ENCODE measurements at places on chromosomes 12 and 14. TPM values are rescaled to one million over a fixed set of nuclear protein-coding genes. Genes with fewer than 3 reads are reported as not detected.

The CDH24 gene
- total RNA-seq = 4.9 TPM

The CLEC4C gene
- not detected for total RNA-seq

The CD163 gene
- not detected for total RNA-seq

GRCh38 chr14:32013083-32013482 is 64.0 kb upstream of the ARHGAP5 start:
- H3K36me3 ChIP-seq = no peaks in the 10 kb centered on the region
- H3K27me3 ChIP-seq = no peaks in the 10 kb centered on the region
- peaks cover 28% of the 10 kb centered on the region for H3K4me1 ChIP-seq
- H3K4me3 ChIP-seq = no peak overlapping the region

GRCh38 chr12:102029141-102029540 is 32.6 kb downstream of the WASHC3 start:
- H3K4me3 ChIP-seq = no peak overlapping the region
- peaks cover 6% of the 10 kb centered on the region for H3K36me3 ChIP-seq
- H3K27me3 ChIP-seq = no peaks in the 10 kb centered on the region
- no peak for DNase-seq
- H3K27ac ChIP-seq = no peak overlapping the region

DNA sequence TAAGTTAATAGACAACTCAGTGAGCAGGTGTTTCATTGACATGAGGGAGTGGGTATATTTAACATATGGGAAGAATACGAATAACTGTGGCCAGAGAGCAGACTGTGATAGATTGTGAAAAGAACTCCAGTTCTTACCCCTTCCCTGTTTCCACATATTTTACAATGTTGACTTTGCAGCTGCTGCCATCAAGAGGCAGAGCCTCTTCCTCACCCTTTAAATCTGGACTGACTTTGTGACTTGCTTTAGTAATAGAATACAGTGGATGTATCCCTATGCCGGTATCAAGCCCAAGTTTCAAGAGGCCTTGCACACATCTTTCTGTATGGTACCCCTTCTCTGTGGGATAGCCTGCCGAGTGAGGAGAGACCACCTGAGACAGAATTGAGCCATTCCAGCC is 356.7 kb downstream of the ETNK1 start:
- no peak overlapping the region for H3K27ac ChIP-seq
- H3K36me3 ChIP-seq = no peaks in the 10 kb centered on the region
- DNase-seq = peak; percentile 40

- peak overlapping the region; percentile 78 for H3K4me3 ChIP-seq
- peak; percentile 41 for DNase-seq
- H3K27ac ChIP-seq = no peak overlapping the region
- peaks cover 18% of the 10 kb centered on the region for H3K36me3 ChIP-seq
- no peaks in the 10 kb centered on the region for H3K27me3 ChIP-seq
These were observed 1.0 kb upstream of the CAMKK2 start for GRCh38 chr12:121297435-121297991.

The OR4E2 gene
- not detected for total RNA-seq

GRCh38 chr14:49363821-49364751 is 222.1 kb downstream of the RPS29 start:
- DNase-seq = no peak
- no peak overlapping the region for H3K27ac ChIP-seq
- H3K4me1 ChIP-seq = no peaks in the 10 kb centered on the region
- no peak overlapping the region for H3K4me3 ChIP-seq

GRCh38 chr12:47980779-47981495 is 17.5 kb downstream of the TMEM106C start:
- no peaks in the 10 kb centered on the region for H3K36me3 ChIP-seq
- no peak overlapping the region for H3K27ac ChIP-seq
- DNase-seq = no peak
- H3K4me1 ChIP-seq = peaks cover 7% of the 10 kb centered on the region
- no peak overlapping the region for H3K4me3 ChIP-seq

The CPNE6 gene
- not detected for total RNA-seq

- no peak overlapping the region for H3K4me3 ChIP-seq
- H3K27ac ChIP-seq = no peak overlapping the region
- no peaks in the 10 kb centered on the region for H3K4me1 ChIP-seq
- H3K36me3 ChIP-seq = peaks cover 85% of the 10 kb centered on the region
These were observed 35.5 kb downstream of the HECTD1 start for GRCh38 chr14:31172084-31172483.

- no peaks in the 10 kb centered on the region for H3K4me1 ChIP-seq
- no peak overlapping the region for H3K27ac ChIP-seq
- DNase-seq = no peak
- H3K36me3 ChIP-seq = no peaks in the 10 kb centered on the region
- no peak overlapping the region for H3K4me3 ChIP-seq
These were observed 229.2 kb downstream of the SLC15A4 start for GRCh38 chr12:128594521-128594920.

The KLRC4 gene
- total RNA-seq = 0.84 TPM

- no peak for DNase-seq
- no peaks in the 10 kb centered on the region for H3K36me3 ChIP-seq
- H3K27ac ChIP-seq = no peak overlapping the region
- no peaks in the 10 kb centered on the region for H3K4me1 ChIP-seq
These were observed 108.5 kb upstream of the ESRRB start for GRCh38 chr14:76267322-76268046.

DNA sequence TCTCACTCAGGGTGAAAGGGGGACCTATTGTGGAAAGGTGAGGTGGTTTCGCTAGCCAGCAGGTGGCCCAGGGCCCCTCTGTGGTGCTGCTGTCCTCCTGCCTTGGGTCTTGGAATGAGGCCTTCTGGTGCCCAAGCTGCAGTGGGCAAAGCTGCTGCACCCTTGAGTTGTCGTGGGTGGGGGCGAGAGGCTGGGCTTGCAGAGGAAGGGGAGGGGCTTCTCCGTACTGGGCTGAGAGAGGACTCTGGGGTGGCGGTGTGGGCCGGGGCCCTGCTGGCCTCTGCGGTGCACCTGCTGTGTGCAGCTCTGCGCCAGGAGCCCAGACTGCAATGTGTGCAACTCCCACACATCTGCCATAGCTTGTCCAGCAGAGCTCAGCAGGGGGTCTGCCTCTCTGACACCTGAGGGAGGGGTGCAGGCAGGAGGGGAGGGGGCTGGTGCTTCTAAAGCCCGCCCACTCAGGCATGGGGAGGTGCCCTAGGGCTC is 145.8 kb downstream of the KIF26A start:
- no peak for DNase-seq
- H3K27ac ChIP-seq = no peak overlapping the region
- H3K4me1 ChIP-seq = no peaks in the 10 kb centered on the region
- H3K27me3 ChIP-seq = peaks cover 27% of the 10 kb centered on the region
- H3K36me3 ChIP-seq = no peaks in the 10 kb centered on the region

DNA sequence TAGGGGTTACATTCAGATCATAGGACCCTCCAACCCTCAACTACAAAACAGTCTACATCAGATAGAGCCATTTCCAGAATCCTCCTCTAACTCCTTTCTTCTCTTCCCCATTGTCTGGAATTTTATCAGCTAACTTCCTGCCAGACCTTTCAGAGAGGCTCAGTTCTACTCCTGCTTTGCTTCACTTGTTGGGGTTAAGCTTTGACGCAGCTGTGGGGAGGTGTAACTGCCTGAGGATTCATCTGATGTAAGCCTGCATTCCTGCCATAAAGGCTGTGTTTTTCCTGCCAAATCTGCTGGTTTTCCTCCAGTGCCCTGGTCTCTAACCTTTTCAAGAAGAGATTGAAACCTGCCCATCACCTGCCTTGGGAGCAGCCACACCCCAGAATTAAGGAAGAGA is 16.9 kb downstream of the DHRS2 start:
- H3K27me3 ChIP-seq = peaks cover 13% of the 10 kb centered on the region
- H3K36me3 ChIP-seq = no peaks in the 10 kb centered on the region
- no peak for DNase-seq
- no peak overlapping the region for H3K27ac ChIP-seq

The SAMD4A gene
- 60.6 TPM for total RNA-seq

- H3K27me3 ChIP-seq = no peaks in the 10 kb centered on the region
- H3K4me3 ChIP-seq = no peak overlapping the region
- H3K4me1 ChIP-seq = peaks cover 14% of the 10 kb centered on the region
- DNase-seq = peak; percentile 48
- no peaks in the 10 kb centered on the region for H3K36me3 ChIP-seq
- H3K27ac ChIP-seq = no peak overlapping the region
These were observed 164.9 kb downstream of the ANO4 start for GRCh38 chr12:100959481-100959880.

DNA sequence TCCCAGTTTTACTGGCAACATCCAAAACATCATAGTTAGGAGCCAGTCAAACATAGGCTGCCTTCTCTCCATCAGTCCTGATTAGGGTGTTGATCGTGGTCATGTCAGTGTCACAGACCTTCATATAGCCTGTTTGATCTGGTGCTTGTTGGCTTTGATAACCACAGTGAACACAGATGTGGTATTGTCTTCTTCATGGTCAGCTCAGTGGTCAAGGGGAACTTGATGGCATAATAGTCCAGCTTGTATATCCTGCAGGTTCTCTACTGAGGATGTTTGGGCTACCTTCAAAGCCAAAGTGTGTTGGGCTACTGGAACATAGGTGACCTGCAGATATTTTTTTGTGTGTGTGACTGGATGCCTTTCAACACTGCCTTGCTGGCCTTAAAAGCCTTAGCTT is 21.7 kb downstream of the PRORP start:
- peaks cover 5% of the 10 kb centered on the region for H3K4me1 ChIP-seq
- no peak for DNase-seq
- H3K27me3 ChIP-seq = no peaks in the 10 kb centered on the region
- peaks cover 48% of the 10 kb centered on the region for H3K36me3 ChIP-seq

The POTEM gene
- not detected for total RNA-seq

GRCh38 chr14:49867831-49868719 is 15.5 kb upstream of the NEMF start:
- no peaks in the 10 kb centered on the region for H3K36me3 ChIP-seq
- H3K27ac ChIP-seq = peak overlapping the region; percentile 99
- no peaks in the 10 kb centered on the region for H3K27me3 ChIP-seq
- H3K4me1 ChIP-seq = peaks cover 11% of the 10 kb centered on the region
- peak overlapping the region; percentile 96 for H3K4me3 ChIP-seq

DNA sequence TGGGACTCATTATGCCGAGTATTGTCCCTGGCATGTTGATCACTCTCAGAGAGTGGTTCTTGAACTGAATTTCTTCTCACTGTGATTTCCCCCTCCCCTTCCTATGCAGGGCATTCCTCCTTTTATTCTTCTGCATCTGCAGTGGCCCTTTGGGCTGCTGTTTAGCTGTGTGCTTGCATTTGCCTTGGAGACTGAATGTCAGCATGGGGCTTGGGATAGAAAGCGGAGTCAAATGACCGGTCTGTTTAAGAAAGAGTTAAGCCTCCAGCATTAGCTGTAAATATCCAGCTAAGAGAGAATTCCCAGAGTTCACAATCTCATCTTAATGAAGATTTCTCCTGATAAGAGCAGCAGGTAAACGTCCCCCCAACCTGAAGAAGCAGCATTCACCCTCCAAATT is 65.6 kb upstream of the RMST start:
- no peaks in the 10 kb centered on the region for H3K36me3 ChIP-seq
- no peak overlapping the region for H3K27ac ChIP-seq
- H3K4me3 ChIP-seq = no peak overlapping the region
- no peak for DNase-seq
- no peaks in the 10 kb centered on the region for H3K4me1 ChIP-seq

DNA sequence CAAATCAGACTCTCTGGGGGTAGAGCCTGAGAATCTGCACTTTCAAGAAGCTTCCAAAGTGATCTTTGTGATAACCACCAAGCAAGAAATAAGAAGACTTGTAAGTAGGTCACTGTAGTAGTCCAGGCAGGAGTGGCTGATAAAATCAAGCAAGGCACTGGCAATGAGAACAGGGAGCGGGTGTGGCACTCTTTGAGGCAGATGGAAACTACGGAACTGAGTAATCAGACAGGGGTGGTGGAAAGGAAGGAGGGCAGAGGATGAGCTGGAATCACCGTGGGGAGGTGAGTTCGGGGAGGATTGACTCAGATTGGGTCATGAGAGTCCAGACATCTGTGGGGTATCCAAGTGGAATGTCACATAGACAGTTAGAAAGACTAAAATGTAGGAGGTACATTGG is 44.4 kb upstream of the PLXNC1 start:
- H3K36me3 ChIP-seq = no peaks in the 10 kb centered on the region
- H3K4me1 ChIP-seq = peaks cover 38% of the 10 kb centered on the region
- no peaks in the 10 kb centered on the region for H3K27me3 ChIP-seq
- DNase-seq = no peak
- no peak overlapping the region for H3K4me3 ChIP-seq

GRCh38 chr12:29756741-29757390 is 26.9 kb downstream of the TMTC1 start:
- H3K4me3 ChIP-seq = peak overlapping the region; percentile 42
- peaks cover 91% of the 10 kb centered on the region for H3K36me3 ChIP-seq
- DNase-seq = peak; percentile 46
- no peaks in the 10 kb centered on the region for H3K27me3 ChIP-seq
- peak overlapping the region; percentile 92 for H3K27ac ChIP-seq

- no peaks in the 10 kb centered on the region for H3K27me3 ChIP-seq
- H3K4me1 ChIP-seq = no peaks in the 10 kb centered on the region
- H3K4me3 ChIP-seq = no peak overlapping the region
These were observed 43.6 kb downstream of the LGMN start for GRCh38 chr14:92704821-92705220.

DNA sequence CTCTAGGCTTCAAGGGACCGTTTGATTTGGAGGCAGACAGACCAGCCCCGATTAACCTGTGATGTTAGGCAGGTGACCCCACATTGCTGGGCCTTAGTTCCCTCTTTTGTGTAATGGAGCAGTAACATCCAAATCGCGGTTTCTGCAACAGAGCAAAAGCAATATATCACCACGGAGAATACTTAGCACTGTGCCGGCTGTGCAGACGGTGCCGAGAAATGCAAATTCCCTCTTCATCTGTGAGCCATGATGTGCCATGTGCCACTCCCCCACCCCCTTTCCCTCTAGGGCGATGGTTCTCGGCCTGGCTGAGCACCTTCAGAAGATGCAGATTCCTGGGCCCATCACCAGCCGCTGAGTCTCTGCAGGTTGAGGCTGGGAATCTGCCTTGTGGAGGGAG is 10.9 kb downstream of the BCL7A start:
- DNase-seq = no peak
- H3K4me3 ChIP-seq = no peak overlapping the region
- peaks cover 32% of the 10 kb centered on the region for H3K36me3 ChIP-seq
- no peak overlapping the region for H3K27ac ChIP-seq

DNA sequence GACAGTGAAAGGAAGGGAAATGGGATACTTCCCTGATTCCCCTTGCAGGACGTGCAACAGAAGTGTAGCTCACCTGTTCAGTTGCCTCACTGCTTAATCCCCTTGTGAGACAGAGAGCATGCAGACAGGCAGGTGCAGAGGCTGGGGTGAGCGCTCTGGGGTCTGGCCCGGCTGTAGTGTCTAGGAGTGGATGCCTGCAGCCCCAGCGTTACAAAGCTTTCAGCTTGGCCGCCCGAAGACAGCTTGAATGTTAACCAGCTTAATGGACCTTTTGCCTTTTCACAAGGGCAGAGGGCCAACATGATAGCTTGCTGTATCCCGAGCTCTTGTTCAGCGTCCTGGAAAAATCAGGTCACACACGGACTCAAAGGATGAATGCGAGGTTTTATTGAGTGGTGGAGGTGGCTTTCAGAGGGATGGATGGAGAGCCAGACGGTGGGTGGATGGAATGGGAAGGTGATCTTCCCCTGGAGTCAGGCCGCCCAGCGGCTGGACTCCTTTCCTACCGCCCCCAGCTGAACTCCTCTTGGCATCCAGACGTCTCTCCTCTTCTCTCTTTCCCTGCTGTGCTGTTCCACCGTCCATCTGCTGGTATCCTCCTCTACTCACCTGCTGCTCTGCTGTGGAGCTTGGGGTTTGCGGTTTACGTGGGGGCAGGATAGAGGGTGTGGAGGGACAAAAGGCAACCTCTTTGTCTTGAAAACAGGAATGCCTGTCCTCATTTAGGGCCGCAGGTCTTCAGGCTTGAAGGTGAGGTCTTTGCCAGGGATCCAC is 86.2 kb upstream of the RESF1 start:
- H3K36me3 ChIP-seq = no peaks in the 10 kb centered on the region
- no peak overlapping the region for H3K4me3 ChIP-seq
- no peak overlapping the region for H3K27ac ChIP-seq

GRCh38 chr12:40794087-40794486 is 101.8 kb downstream of the CNTN1 start:
- DNase-seq = no peak
- no peak overlapping the region for H3K27ac ChIP-seq
- H3K27me3 ChIP-seq = peaks cover 65% of the 10 kb centered on the region
- no peaks in the 10 kb centered on the region for H3K36me3 ChIP-seq
- no peak overlapping the region for H3K4me3 ChIP-seq
